Neural progenitor cell (in vitro differentiated cells): ENCODE measurements at places on chromosomes 11 and 22.

GRCh38 chr22:39215426-39216142 is 29.2 kb downstream of the PDGFB start:
- peak; percentile 45 for DNase-seq

GRCh38 chr22:25942856-25943411 is 200.9 kb downstream of the MYO18B start:
- no peak for DNase-seq

DNA sequence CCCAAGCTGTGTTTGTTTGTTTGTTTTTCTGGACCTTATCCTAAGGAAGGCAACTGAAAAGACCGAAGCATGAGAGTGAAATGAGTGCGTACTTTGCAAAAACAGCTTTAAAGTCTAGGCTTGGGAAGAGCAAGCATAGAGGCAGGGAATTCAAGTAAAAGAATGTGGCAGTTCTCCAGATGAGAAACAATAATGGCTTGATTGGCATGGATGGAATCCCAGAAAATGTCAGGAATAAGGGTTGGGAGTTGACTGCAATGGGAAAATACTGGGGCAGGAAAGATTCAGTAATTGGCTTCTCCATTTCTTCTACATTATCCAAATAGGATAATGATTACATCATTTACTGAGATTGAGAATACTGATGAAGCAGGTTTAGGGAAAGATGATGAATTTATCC is 17.5 kb downstream of the SAAL1 start:
- no peak for DNase-seq

DNA sequence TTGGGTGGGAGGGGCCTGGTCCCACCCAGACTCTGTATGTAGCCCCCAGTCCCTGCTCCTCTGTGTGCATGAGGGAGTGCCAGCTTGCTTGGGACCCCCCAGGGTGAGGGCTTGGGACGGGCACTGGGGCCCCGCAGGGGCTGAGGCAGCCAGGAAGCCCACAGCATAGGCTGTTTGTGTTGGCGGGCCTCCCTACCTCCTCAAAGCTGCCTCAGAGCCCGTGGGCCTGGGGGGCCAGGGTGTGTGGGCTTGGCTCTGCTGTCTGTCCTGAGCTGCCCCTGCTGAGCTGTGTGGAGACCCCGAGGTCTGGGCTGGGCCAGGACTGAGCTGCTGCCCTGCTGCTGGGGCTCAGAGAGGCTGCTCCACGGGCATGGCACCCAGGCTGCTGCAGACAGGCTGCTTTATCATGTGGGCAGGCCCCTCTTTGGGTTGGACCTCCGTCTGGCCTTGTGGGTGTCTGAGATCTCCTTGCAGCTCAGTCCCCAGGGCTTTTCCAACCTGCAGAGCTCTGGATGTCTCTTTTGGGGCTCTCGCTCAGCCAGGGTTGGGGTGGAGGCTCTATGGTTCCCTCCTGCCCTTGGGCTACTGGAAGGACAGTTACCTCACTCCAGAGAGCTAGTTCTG is 3.3 kb downstream of the TSPAN4 start:
- no peak for DNase-seq

GRCh38 chr22:37177755-37178154 is 10.3 kb downstream of the C1QTNF6 start:
- no peak for DNase-seq

GRCh38 chr11:108635106-108635505 is 29.8 kb upstream of the DDX10 start:
- no peak for DNase-seq

- DNase-seq: no peak
These were observed 7.2 kb upstream of the OSM start for GRCh38 chr22:30273711-30274436.

GRCh38 chr11:67406969-67407687 is 3.2 kb downstream of the TBC1D10C start:
- DNase-seq: no peak

GRCh38 chr11:7098235-7098832 is 9.5 kb downstream of the RBMXL2 start:
- DNase-seq: peak; percentile 56

DNA sequence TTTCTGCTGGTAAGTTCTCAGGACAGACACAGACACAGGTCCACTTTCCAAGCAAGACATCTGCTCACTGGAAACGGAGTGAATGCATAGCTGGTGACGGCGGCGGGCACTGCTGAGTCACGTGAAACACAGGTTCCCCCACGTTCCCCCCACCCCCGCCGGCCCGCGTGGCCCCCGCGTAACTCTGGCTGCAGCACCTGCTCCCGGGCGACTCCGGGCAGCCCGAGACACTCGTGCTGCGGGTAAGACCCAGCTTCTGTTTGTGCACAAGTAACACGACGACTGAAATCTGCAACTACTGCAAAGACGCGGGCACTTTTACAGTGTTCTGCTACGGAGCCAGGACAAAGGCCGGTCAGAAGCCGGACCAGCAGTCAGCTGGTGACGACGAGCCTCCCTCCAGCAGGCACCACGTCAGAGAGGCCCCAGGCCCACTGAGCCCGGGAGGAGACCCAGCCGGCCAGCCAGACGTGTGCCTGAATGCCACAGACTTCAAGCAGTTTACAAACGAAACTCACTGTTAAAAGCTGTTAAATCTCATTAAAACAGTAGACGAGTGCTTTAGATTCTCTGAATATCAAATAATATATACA is 12.9 kb upstream of the ARFGAP3 start:
- no peak for DNase-seq

DNA sequence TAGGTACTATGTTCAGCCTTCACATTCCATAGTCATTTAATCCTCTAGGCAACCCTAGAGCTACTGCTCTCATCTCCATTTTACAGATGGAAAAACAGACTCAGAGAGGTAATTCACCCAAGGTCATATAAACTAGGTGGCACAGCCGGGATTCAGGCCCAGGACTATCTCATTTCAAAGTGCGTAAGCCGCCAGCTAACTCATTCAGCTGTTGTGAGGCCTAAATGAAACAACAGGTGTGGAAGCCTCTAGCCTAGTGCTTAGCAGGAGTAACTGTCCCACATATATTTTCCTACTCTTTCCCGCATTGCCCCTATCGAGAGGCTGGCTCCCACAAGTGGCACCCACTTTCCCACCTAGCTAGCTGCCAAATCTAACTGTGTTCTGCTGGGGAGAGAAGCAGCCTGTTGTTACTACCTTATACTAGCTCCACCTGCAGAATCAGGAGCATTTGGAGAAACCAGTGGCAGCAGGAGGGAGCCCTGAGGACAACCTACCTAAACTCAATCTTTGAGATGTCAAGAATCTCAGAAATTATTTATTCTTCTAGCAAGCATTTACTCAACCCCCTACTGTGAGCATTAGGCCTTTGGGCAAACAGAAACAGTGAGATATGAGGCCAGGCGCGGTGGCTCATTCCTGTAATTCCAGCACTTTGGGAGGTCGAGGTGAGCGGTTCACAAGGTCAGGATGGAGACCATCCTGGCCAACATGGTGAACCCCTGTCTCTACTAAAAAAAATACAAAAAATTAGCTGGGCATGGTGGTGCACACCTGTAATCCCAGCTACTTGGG is 20.9 kb downstream of the PRG3 start:
- no peak for DNase-seq

DNA sequence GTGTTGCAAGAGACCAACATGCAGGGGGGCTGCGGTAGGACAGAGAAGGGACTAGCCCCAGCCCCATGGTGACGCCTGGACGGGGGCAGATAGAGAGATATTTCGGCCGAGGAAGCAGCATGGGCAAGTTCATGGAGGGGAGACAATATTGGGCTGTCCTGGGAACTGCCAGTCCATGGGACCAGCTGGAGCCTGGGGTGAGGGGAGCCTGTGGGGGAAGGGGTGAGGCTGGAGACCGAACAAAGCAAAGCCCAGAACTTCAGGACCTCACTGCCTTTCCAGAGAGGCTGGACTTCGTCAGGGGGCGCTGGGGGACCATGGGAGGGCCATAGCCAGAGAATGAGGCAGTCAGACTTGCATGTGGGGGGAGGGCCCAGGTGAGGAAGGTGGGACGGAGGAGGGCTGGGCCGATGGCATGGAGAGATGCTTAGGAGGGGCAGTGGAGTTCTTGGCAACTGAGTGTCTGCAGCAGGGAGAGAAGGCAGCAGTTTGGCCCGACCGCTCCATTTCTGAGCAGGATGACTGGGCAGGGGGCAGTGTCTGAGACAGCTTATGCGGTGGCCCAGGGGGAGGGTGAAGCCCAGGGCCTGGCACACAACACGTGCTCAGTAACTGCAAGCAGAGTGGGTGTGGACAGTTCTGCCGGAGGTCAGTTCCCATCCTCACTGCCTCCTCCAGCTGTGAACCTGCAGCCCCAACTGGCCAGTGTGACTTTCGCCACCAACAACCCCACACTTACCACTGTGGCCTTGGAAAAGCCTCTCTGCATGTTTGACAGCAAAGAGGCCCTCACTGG is 712 bp downstream of the UPK3A start:
- peak; percentile 64 for DNase-seq

DNA sequence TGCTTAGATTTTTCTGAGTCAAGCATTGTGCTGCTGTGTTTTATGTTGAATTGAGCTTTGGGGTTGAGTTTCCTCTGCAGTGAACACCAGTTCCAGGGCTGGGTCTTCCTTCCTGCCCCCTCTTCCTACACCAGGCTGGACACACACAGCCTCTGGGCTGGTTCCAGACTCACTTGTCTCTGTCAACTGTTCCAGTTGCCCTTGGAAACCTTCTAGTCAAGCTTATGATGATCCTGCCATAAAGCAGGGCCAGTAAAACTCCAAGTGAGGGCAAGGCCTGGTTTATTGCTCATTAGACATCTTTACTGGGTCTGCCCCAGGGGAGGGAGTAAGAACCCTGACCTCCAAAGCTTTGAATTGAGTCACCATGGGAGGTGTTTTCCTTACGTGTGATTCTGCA is 61.1 kb downstream of the KIAA1671 start:
- DNase-seq: no peak

GRCh38 chr22:24460418-24461089 is 33.2 kb downstream of the ADORA2A start:
- DNase-seq: no peak

DNA sequence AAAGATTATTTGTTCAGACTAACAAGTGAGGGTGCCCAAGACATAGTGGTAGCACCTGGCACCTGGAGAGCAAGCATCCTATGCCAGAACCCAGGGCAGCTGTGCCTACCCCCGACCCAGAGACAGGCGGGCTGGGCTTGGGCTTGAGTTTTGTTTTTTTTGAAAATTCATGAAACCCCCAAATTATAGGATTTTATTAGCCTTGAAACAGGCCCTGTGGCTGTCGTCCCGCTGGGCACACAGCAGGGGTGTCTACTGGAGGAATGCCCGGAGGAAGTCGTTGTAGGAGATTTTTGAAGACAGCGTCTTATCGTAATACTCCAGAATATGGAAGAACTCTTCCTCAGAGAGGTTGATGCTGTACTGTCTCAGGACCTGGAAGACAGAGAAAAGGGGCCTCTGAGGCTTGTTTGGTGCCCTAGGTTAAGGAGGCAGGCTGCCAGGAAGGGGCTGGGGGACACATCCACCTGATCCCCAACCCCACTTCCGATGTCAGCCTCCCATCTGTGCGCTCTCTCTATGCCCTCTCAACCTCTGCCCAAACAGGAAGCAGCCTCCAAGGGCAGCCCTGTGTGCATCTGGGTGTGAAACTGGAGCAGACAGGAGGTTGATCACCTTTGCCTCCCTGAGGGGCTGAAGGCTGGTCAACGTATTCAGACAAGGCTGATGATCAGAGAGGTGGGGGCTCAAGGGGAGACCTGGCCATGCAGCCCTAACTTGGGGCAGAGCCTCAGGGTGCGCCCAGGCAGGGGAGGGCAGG is 117.0 kb downstream of the MPPED1 start:
- DNase-seq: no peak

- no peak for DNase-seq
These were observed 65.2 kb downstream of the WNT7B start for GRCh38 chr22:45911601-45912271.

GRCh38 chr11:94735907-94736306 is 32.2 kb upstream of the AMOTL1 start:
- no peak for DNase-seq

GRCh38 chr11:117457031-117457785 is 129.6 kb downstream of the CEP164 start:
- no peak for DNase-seq

DNA sequence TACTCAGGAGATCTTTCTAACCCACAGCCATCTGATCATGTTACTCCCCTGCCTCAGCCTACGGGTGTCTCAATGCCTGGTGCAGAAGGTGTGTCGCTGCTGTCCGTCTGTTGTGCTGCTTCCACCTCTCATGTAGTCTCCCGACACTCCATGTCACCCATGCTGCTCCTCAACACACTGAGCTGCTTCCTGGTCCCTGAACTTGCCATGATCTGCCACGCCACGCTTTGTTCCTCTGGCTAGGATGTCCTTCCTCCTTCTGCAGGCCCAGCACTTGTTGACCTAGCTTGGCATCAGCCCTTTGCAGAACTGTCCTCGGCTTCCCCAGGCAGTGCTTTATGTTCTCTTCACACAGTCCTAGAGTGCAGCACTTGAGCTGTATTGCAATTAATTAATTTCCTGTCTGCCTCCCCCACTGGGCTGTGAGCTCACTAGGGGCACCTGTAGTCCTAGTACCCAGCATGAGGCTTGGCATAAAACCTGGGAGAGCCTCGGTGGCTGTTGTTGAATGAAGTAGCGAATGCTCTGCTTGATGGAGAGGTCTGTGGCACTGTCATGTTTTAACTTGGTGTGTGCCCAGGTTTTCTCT is 9.5 kb downstream of the GTPBP1 start:
- no peak for DNase-seq

DNA sequence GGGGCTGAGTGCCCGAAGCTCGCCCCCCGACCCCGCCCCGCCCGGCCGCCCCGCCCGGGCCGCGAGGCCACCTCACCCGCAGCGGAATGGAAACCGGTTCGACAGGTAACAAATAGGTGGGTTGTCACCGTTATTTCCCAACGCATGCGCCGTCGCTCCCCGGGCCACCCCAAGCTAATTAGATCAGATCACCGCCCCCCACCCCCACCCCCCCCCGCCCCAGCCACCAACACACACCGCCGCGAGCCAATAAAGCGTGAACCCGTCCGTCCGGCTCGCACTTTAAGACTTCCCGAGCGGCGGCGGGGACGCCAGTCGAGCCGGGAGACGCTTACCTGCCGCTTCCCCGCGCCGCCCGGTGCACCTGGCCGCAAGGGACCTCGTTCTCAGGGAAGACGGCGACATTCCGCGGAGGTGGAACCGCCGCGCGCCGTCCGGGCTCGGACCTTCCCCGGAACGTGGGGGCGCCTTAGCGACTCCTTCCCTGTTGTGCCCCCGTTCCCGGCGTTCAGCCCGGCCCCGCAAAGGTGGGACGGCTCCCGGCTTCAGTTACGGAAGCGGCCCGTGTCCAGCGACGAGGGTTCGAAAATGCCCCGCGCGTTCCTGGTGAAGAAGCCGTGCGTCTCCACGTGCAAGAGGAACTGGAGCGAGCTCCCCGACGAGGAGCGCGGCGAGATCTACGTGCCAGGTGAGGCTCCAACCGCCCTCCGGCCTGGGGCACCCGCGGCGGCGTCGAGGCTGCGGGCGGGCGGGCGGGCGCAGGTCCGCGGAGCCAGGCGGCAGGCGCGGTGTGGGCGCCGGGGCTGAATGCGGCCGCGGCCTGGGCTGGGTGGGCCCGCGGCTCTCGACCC is at the start of gene OVOL1:
OVOL1 (plus strand) TSS at position 278 of the 851 bp plus-strand sequence; CDS start at position 589, 311 bp downstream.
- DNase-seq: peak; percentile 54

GRCh38 chr11:95692526-95693260 is 96.9 kb downstream of the FAM76B start:
- DNase-seq: no peak
